Forelimb muscle (tissue), 1 donor: ENCODE measurements at places on chromosomes 1 and 21. TPM values are rescaled to one million over a fixed set of nuclear protein-coding genes. Genes with fewer than 3 reads are reported as not detected.

- DNase-seq, result no peak
Observed at GRCh38 chr1:53627031-53627430, 111.9 kb downstream of the GLIS1 start.

DNA sequence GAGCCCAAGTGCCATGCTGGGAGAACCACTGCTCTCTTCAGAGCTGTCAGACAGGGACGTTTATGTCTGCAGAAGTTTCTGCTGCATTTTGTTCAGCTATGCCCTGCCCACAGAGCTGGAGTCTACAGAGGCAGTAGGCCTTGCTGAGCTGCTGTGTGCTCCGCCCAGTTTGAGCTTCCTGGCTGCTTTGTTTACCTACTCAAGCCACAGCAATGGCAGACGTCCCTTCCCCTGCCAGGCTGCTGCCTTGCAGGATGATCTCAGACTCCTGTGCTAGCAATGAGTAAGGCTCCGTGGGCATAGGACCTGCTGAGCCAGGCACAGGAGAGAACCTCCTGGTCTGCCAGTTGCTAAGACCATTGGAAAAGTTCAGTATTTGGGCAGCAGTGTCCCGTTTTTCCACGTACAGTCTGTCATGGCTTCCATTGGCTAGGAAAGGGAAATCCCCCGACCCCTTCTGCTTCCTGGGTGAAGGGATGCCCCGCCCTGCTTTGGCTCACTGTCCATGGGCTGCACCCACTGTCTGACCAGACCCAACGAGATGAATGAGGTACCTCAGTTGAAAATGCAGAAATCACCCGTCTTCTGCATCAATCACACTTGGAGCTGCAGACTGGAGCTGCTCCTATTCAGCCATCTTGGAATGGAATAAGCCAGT is 31.9 kb downstream of the CYP4B1 start:
- DNase-seq, result no peak

- no peak for DNase-seq
Observed at GRCh38 chr1:13616234-13616633, 32.6 kb downstream of the PDPN start.

GRCh38 chr1:91199988-91200387 is 178.2 kb upstream of the ZNF644 start:
- no peak for DNase-seq

DNA sequence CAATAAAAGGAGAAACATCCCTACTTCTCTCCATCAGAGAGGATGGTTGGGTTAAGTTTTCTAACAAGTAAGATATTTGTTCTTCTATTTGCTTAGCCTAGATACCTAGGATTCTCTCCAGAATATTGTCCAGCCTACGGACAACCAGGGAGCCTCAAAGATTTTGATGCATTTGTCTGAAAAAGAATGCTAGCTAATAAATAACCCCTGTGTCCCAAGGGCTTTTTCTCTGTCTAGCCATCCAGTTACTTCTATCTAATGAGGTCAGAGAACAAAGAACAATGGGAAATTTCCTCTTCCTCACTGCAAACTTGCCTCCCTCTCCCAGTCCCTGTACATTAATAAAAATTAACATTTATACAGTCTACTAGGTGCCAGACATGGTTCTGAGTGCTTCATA is 810 bp downstream of the RGS5 start:
- no peak for DNase-seq

- DNase-seq, result no peak
Observed at GRCh38 chr1:89310505-89310904, 37.8 kb upstream of the GBP5 start.

- no peak for DNase-seq
Observed at GRCh38 chr1:204623365-204623893, 62.1 kb downstream of the LRRN2 start.

DNA sequence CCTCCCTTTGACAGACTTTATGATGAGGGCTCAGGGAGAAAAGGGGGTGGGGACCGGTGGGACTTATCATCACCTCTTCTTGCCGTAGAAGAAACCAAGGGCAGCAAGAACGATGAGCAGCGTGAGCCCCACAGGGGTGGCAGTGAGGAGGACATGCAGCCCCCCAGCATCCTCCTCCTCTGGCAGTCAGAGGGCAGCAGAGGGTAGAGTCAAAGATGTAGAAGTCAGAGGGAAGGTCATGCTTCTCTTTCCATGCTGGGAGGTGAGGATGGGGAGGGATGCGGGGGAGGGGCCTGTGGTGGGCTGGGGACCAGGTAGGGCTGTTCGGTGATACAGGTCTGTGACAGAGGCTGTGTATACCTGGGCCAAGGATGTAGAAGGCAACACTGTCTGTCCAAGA is 14.8 kb downstream of the INSRR start:
- DNase-seq, result no peak

GRCh38 chr1:244647819-244648218 is 5.1 kb upstream of the DESI2 start:
- DNase-seq, result no peak

DNA sequence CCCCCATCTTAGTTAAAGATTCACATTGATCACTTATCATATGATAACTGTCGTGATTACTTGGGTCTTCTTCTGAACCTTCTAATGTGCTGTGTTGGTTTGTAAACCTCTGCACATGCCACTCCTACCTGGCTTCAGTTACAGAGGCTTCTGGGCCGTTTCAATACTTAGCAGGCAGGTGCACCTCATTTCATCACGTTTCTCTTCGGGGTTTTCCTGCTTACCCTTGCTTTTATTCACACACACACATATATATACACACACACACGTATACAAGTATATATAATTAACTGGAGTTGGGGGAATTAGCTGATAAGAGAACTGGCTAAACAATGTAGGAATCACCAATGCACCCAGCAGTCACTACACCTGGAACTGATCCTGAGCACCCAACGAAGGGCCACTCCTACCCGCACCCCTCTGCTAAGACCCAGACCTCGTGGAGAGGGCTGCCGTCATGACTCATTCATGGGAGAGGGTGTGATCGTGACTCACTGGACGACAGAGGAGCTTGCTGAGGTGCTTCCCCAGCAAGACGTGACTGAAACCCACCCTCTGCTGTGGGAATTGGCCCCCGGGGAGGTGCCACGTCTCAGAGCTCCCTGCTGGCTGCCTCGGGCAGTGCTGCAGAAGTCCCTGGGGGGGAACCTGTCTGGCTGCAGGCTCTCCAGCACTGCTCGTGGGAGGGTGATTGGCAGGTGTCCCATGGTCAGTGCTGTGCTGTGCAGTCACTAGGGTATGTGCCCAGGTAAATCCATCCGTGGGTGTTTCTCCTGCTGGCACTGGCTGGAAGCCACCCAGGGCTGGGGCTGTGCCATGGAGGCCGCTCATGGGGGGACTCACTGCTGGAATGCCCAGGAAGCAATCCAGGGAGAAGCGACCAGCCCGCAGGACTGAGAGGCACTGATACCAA is 166.6 kb downstream of the DYRK1A start:
- no peak for DNase-seq

- no peak for DNase-seq
Observed at GRCh38 chr1:33374336-33375105, 53.6 kb upstream of the A3GALT2 start.

DNA sequence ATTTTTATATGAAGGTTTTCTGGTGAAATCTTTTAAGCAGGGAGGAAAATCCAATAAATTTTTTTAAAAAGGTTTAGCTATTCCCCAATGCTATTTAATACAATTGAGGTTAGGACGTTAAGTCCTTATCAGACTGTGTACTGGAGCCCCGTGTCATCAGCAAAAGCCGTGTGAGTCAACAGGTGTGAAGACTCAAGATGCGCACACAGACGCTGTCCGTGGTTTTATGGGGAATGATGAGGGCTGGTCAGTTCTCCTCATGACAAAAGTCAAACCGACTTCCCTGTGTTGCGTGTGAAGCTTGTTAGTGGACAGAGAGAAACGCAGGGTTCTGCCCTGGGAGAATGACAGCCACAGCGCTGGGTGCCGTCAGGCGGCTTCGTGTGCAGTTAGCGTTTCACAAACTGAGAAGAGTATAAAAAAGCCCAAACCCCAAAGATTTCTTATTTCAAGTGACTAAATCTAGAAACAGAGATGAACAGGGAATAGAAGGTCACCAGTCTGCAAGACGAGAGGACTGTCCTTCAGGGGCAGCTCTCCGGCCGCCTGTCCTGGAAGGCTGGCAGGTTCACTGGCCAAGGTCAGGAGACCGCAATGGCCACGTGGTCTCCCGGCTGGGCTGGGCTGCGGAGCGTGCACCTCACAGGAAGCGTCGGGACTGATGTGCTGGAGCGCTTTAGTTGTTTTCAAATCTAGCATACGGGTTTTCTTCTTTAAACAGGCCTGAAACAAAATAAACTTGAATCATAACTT is 22.4 kb downstream of the PTTG1IP start:
- DNase-seq, result no peak

GRCh38 chr1:32399843-32400242 is 5.6 kb upstream of the BSDC1 start:
- no peak for DNase-seq

The CD5L gene
- polyA plus RNA-seq, result 0.06 TPM

The CD2 gene
- polyA plus RNA-seq, result 0.29 TPM

The TRIM45 gene
- polyA plus RNA-seq, result 24.6 TPM

The NT5C1A gene
- polyA plus RNA-seq, result 9.0 TPM

The KRTAP12-2 gene
- not detected for polyA plus RNA-seq
